Mesothelial cell of epicardium (in vitro differentiated cells): ENCODE measurements at places on chromosomes 4 and X.
A peak's percentile ranks its signal among the peaks of the same experiment; 100 is the strongest.

DNA sequence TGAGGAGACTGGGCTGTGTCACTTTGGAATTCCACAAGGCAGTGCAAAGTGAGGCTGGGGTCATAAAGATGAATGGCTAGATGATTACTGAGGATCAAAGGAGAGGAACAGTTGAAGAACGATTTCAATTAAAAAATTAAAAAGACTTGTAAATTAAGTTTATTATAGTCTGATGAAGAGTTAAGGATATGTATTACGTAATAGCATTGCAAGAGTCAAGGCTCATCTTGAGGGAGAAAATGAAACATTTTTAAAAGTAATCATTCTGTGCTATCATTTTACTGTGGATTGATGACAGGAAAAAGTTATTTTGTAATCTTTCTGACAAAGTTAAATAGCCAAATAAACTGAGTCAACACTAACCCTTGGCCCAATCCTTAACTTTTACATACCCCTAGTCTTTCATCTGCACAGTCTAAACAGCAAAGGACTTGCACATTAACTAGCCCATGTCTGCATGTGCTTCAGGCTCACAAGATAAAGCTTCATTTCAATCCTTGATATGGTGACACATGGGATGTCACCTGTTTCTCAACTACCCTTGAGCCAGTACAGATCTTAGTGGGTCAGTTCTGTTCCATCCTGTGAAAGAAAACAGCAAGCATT is 465.5 kb upstream of the CTSO start:
- peak overlapping the region; percentile 19 for H3K27ac ChIP-seq
- no peak for DNase-seq
- H3K4me1 ChIP-seq = peaks cover 37% of the 10 kb centered on the region
- H3K36me3 ChIP-seq = peaks cover 16% of the 10 kb centered on the region
- no peaks in the 10 kb centered on the region for H3K27me3 ChIP-seq

DNA sequence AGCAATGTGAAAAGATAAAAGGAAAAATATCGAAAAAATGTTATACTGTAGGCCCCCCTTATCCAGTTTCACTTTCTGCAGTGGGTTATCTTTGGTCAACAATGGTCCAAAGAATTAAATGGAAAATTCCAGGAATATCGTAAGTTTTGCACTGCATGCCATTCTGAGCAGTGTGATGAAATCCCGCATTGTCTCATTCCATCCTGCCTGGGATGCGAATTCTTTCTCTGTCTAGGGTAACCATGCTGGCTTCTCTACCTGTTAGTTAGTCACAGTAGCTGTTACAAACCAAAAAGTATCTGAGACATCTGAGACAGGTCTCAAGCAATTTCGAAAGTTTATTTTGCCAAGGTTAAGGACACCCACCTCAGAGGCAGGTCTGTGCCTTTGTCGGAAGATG is 170.3 kb downstream of the COX18 start:
- H3K4me1 ChIP-seq = peaks cover 16% of the 10 kb centered on the region
- no peaks in the 10 kb centered on the region for H3K27me3 ChIP-seq
- no peak for DNase-seq
- no peak overlapping the region for H3K4me3 ChIP-seq
- H3K36me3 ChIP-seq = no peaks in the 10 kb centered on the region
- no peak overlapping the region for H3K27ac ChIP-seq

- H3K36me3 ChIP-seq = no peaks in the 10 kb centered on the region
- H3K27ac ChIP-seq = no peak overlapping the region
- no peaks in the 10 kb centered on the region for H3K4me1 ChIP-seq
- H3K27me3 ChIP-seq = peaks cover 25% of the 10 kb centered on the region
- no peak overlapping the region for H3K4me3 ChIP-seq
Observed at GRCh38 chr4:184851200-184851541, 25.4 kb upstream of the ACSL1 start.

DNA sequence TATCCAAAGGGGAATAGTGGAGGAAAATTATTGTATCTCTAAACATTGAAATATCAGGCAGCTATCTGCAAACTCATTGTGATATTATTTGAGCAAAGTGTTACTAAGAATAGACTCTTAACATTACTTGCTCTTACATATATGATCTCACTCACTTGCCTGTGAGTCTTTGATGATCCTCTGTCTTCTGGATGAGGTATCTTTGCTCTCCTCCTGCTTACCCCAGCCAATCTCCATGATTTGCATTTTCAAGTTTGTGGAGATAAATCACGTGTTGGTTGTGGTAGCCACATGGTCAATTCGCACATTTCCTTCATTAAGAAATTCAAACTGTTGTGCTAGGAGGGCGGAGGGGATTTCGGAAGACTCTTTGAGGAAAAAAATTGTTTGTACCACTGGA is 169.9 kb upstream of the S100G start:
- DNase-seq = no peak
- no peaks in the 10 kb centered on the region for H3K27me3 ChIP-seq
- H3K4me1 ChIP-seq = no peaks in the 10 kb centered on the region
- no peaks in the 10 kb centered on the region for H3K36me3 ChIP-seq
- no peak overlapping the region for H3K27ac ChIP-seq
- H3K4me3 ChIP-seq = no peak overlapping the region

- H3K4me1 ChIP-seq = peaks cover 22% of the 10 kb centered on the region
- peaks cover 1% of the 10 kb centered on the region for H3K36me3 ChIP-seq
- no peak overlapping the region for H3K4me3 ChIP-seq
Observed at GRCh38 chrX:17292111-17292527, 82.9 kb upstream of the NHS start.

DNA sequence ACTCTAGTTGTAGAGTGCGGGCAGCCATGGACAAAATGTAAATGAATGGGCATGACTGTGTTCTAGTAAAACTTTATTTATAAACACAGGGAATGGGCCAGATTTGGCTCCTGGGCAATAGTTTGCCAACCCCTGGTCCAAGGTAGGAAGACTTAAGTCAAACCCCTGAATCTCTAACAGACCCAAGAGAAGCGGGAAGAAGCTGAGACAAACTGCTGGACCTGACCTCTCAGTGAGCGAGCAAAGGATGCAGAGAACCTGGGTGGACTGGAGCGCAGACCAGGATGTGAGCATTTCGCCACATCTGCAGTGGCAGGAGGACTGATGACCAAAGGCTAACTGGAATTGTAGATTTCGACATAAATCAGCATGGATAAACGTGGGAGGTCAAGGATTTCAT is 201.6 kb downstream of the STIM2 start:
- H3K36me3 ChIP-seq = no peaks in the 10 kb centered on the region
- H3K4me1 ChIP-seq = peaks cover 32% of the 10 kb centered on the region
- no peak overlapping the region for H3K4me3 ChIP-seq
- no peak overlapping the region for H3K27ac ChIP-seq

GRCh38 chr4:177191586-177191985 is 118.1 kb upstream of the NEIL3 start:
- no peaks in the 10 kb centered on the region for H3K27me3 ChIP-seq
- H3K4me3 ChIP-seq = no peak overlapping the region
- no peaks in the 10 kb centered on the region for H3K36me3 ChIP-seq

- H3K27ac ChIP-seq = no peak within 1 kb of the TSS
- DNase-seq = peak; percentile 87
- peaks cover 66% of the 10 kb centered on the region for H3K27me3 ChIP-seq
- H3K4me3 ChIP-seq = no peak within 1 kb of the TSS
- no peaks in the 10 kb centered on the region for H3K36me3 ChIP-seq
Observed at GRCh38 chrX:47619486-47620302, at the start of gene SYN1. SYN1 (minus strand) TSS chrX:47619857; CDS start chrX:47619728, 129 bp downstream.

DNA sequence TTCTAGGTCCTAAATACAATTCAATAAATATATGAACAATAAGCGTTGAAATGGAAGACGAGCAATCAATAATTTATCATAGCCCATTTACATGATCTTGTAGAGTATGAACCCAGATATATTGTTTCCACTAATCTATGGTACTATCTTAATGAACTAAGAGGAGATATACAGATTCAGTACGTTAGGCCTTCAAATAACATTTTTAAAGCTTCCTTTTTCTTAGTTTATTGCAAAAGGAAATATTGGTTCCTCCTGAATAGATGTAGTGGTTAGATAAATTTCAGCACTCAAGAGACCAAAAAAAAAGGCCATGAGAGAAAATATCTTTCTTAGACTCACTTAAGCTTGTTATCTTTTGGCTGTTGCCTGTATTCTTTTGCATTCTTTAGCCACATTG is 147.5 kb upstream of the PITX2 start:
- DNase-seq = no peak
- no peaks in the 10 kb centered on the region for H3K27me3 ChIP-seq

DNA sequence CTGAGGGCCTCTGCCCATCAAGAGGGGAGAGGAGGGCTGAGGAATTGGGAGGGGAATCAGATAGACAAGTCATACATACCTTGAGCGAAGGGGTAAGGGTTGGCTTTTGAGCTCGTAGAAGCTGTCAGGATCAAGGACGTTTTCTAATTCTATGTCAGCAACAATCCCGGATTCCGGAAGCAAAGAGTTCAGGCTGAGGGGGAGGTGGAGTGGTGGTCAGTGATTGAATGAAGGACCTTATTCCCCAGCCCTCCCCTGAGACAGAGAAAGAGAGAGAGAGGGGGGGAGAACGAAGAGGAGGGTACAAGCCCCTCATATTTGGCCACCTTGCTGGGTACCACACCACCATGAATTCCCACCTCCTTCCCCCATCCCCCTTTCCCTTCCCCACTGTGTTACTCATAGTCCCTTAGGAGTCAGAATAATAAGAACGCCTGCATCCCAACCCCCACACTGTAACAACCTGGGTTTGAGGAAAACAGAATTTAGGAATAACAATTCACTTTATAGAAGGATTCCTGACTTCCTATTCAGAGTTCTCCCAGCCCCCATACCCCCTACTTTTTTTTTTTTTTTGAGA is 2.7 kb downstream of the TFE3 start:
- H3K36me3 ChIP-seq = peaks cover 14% of the 10 kb centered on the region
- peaks cover 41% of the 10 kb centered on the region for H3K4me1 ChIP-seq
- no peaks in the 10 kb centered on the region for H3K27me3 ChIP-seq
- peak overlapping the region; percentile 100 for H3K27ac ChIP-seq
- H3K4me3 ChIP-seq = peak overlapping the region; percentile 90

DNA sequence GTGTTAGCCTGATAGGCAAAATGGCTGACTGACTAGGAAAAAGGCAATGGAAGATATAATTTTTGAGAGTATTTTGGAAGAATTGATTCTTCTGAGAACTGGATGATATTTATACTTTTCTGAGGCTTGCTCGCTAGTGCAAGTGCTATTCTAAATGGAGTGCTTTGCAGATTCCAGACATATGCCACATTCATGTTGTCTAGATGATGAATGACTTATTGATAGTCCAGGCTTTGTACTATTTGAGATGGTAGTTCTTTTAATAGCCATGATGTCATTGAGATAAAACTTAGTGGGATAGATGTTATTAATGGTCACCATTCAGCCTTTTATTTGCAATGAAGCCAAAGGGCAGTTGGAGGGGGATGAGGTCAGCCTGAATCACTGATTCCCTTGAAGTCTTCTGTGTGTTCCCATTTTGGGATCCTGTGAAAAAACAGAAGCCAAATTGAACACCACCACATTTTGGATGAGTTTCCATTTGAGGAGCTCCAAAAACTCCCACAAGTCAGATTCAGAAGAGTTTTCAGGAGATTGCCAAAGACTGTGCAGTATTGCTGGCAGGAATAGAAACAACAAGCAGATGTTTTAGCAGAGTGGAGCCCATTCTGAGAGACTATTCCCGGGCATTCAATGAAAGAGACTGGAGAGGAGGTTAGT is 184.1 kb downstream of the IL1RAPL2 start:
- H3K4me1 ChIP-seq = no peaks in the 10 kb centered on the region
- H3K36me3 ChIP-seq = no peaks in the 10 kb centered on the region
- no peaks in the 10 kb centered on the region for H3K27me3 ChIP-seq
- no peak for DNase-seq

DNA sequence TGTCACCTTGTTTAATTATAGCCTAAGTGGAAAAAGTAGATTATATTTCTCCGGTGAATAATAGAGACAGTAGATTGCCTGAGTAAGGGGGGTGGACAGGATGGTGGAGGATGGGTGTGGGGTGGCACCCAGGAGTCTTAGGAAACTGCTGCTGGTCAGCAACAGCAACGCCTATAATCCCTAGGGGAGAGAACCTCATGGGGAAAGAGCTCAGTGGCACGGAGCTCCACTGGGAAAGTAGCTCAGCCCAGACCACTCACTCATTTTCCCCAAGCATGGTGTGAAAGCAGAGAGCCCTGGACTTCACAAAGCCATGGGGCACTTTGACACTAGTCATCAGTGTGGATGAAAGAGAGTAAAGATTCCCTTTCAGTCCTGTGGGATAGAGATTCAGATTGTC is 31.1 kb downstream of the METTL14 start:
- H3K36me3 ChIP-seq = peaks cover 16% of the 10 kb centered on the region
- H3K27ac ChIP-seq = no peak overlapping the region
- no peak overlapping the region for H3K4me3 ChIP-seq

DNA sequence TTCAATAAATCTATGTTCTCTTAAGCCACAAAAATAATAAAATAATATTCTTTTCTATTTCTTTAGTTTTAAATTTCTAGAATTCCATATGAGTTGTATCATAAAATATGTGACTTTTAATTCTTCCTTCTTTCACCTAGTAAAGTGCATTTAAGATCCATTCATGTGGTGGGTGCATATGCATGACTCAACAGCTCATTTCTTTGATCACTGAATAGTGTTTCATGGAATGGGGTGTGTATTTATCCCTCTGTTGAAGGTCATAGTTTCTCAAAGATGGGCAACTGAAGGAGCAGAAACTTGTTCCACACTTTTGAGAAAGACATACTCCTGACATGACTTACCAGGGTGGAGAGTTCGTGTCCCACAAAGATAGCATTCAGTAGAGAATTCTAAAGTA is 1230.3 kb upstream of the AGA start:
- peaks cover 2% of the 10 kb centered on the region for H3K36me3 ChIP-seq
- no peaks in the 10 kb centered on the region for H3K27me3 ChIP-seq
- no peak overlapping the region for H3K4me3 ChIP-seq
- no peaks in the 10 kb centered on the region for H3K4me1 ChIP-seq
- no peak for DNase-seq

GRCh38 chr4:83609365-83609764 is 73.5 kb downstream of the GPAT3 start:
- no peak overlapping the region for H3K4me3 ChIP-seq
- H3K36me3 ChIP-seq = peaks cover 8% of the 10 kb centered on the region
- no peaks in the 10 kb centered on the region for H3K4me1 ChIP-seq
- H3K27me3 ChIP-seq = no peaks in the 10 kb centered on the region
- no peak overlapping the region for H3K27ac ChIP-seq

DNA sequence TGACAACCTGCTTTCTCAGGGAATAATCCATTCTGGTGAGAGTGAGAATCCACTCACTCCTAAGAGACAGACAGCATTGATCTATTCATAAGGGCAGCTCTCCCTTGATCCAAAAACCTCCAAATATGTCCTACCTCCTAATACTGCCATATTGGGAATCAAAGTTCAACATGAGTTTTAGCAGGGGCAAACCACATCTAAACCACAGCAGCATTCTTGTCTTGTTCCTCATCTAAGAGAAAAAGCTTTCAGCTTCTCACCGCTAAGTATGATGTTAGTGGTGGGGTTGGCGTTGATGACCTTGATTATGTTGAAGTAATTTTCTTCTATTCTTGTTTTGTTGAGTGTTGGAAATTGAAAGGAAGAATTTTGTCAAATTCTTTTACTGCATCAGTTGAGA is 69.6 kb downstream of the SERTM2 start:
- H3K36me3 ChIP-seq = no peaks in the 10 kb centered on the region
- peaks cover 10% of the 10 kb centered on the region for H3K4me1 ChIP-seq
- no peak overlapping the region for H3K4me3 ChIP-seq
- no peaks in the 10 kb centered on the region for H3K27me3 ChIP-seq
- no peak for DNase-seq

GRCh38 chrX:53223955-53224859 is 800 bp downstream of the KDM5C start:
- no peaks in the 10 kb centered on the region for H3K27me3 ChIP-seq
- DNase-seq = no peak
- peaks cover 20% of the 10 kb centered on the region for H3K4me1 ChIP-seq
- peak overlapping the region; percentile 97 for H3K4me3 ChIP-seq
- peak overlapping the region; percentile 100 for H3K27ac ChIP-seq

- no peaks in the 10 kb centered on the region for H3K36me3 ChIP-seq
- peaks cover 11% of the 10 kb centered on the region for H3K27me3 ChIP-seq
- H3K4me3 ChIP-seq = no peak overlapping the region
- DNase-seq = no peak
- H3K4me1 ChIP-seq = peaks cover 45% of the 10 kb centered on the region
Observed at GRCh38 chr4:174156239-174156826, 127.1 kb downstream of the FBXO8 start.
